MCF 10A (cell line): ENCODE measurements at places on chromosomes 3 and 15. TPM values are rescaled to one million over a fixed set of nuclear protein-coding genes. Genes with fewer than 3 reads are reported as not detected.

PLCB2 gene
- total RNA-seq = 0.15 and 0.84 TPM in 2 replicates

DNA sequence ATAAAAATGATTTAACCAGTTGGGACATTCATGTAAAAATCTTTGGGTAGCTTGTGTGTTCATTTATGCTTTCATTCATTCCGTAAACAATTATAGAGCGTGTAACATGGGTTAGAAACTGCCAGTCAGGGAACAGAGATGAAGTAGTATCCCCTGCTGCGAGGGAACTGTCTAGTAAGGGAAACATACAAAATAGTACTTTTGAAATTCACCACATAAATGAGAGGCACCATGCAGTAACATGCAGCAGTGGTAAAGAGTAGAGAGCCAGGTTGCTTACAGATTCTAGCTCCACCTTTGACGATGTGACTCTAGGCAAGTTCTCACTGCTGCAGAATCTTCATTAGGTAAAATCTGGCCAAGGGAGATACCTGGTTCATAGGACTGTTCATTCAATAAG, 938 bp downstream of the DZIP3 start:
- DNase-seq = no peak
- peak overlapping the region; percentile 98 for H3K4me3 ChIP-seq
- peaks cover 41% of the 10 kb centered on the region for H3K4me1 ChIP-seq
- H3K27me3 ChIP-seq = no peaks in the 10 kb centered on the region
- H3K27ac ChIP-seq = peak overlapping the region; percentile 100

- H3K36me3 ChIP-seq = peaks cover 29% of the 10 kb centered on the region
- H3K4me3 ChIP-seq = no peak overlapping the region
- no peak for DNase-seq
- peaks cover 13% of the 10 kb centered on the region for H3K4me1 ChIP-seq
- H3K27ac ChIP-seq = no peak overlapping the region
- H3K27me3 ChIP-seq = no peaks in the 10 kb centered on the region
These were observed 7.0 kb downstream of the TLR9 start for GRCh38 chr3:52218454-52218853.

DNA sequence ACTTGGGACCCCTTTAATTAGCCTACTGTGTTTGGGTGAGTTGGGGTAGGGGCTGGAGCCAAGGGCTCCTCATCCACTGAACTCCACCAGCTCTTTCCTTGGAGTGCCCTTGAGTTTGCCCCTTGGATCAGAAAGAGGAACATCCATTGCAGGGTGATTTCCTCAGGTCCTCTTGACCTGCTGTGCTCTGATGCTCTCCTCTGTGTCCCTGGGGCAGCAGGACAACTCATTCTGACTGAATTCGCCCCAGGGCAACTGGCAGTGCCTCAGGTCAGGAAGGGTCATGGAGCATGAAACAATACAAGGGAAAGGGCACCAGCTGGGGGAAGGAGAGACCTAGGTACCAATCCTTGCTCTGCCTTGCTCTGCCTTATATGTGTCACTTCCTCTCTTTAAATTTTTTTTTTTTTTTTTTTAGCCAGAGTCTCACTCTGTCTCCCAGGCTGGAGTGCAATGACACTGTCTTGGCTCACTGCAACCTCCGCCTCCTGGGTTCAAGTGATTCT, 47.8 kb downstream of the BSN start:
- H3K27ac ChIP-seq = no peak overlapping the region
- no peaks in the 10 kb centered on the region for H3K27me3 ChIP-seq
- no peaks in the 10 kb centered on the region for H3K36me3 ChIP-seq
- H3K4me1 ChIP-seq = peaks cover 22% of the 10 kb centered on the region
- no peak overlapping the region for H3K4me3 ChIP-seq
- peak; percentile 30 for DNase-seq

GRCh38 chr3:70000563-70001081, 1.1 kb downstream of the SAMMSON start:
- peaks cover 40% of the 10 kb centered on the region for H3K27me3 ChIP-seq
- no peaks in the 10 kb centered on the region for H3K36me3 ChIP-seq
- DNase-seq = peak; percentile 4
